Spleen (tissue), 13 donors: ENCODE measurements at places on chromosomes 2 and 18. TPM values are rescaled to one million over a fixed set of nuclear protein-coding genes. Genes with fewer than 3 reads are reported as not detected.

GRCh38 chr18:28109781-28110560 is 67.0 kb downstream of the CDH2 start:
- DNase-seq = no peak

The GDF7 gene
- total RNA-seq = 3.7 TPM

GRCh38 chr2:175206866-175207265 is 25.4 kb upstream of the ATP5MC3 start:
- no peak for DNase-seq

GRCh38 chr2:179263446-179264367 is 925 bp downstream of the SESTD1 start:
- DNase-seq = peak; percentile 89

The MBD1 gene
- 88.6 TPM for total RNA-seq

The TRIM43 gene
- not detected for total RNA-seq

The SCN3A gene
- total RNA-seq = 3.5 TPM

The KANSL1L gene
- 15.4 TPM for total RNA-seq

The ESPNL gene
- total RNA-seq = 1.5 TPM

The FBLN7 gene
- total RNA-seq = 6.8 TPM

DNA sequence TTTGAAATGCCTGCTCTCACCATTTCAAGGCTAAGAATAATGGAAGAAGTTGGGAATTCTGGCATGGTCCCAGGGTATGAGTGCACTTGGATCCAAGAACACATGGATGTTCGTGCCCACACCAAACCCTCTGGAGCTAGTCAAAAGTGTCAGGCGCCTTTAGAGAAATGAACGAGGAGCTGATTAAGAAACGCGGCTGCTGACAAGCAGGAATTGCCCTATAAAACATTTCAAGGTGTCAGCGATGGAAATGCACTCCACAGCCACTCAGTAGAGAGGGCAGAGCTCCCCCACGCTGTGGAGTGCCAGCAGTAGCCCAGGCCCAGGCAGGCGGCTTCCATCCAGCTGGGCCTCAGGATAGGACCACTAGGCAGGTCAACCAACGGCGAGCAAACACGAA is 213.7 kb downstream of the TTC32 start:
- no peak for DNase-seq

The TAF4B gene
- total RNA-seq = 23.8 TPM

DNA sequence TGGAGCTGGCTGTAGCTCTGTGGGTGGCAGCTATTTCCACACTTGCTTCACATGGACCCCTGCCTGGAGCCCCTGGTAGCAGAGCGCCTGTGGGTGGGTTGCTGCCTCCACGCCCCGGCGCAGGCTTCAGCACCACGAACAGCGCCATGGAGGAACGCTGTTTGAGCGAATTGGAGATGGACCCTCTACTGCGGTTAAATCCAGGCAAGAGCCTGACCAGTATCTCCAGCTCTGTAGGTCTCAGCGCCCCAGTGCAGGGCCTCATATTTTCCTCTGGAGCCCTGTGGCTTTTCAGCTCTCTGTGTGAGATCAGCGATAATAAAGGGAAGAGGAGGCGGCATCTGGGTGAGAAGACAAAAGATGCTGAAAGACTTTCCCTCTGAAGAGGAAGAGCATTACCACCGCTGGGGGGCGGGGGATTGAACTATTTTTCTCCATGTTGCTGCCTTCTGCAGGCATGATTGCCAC is 12.0 kb downstream of the ONECUT2 start:
- DNase-seq = no peak

- DNase-seq = no peak
Measured at GRCh38 chr2:53209679-53210458, 557.7 kb upstream of the CHAC2 start.

- DNase-seq = peak; percentile 73
Measured at GRCh38 chr2:219627103-219628100, at the start of gene SLC4A3. Gene SLC4A3 (plus strand): TSS chr2:219627630. CDS start chr2:219627993, 363 bp downstream.

The CYP20A1 gene
- 32.2 TPM for total RNA-seq

GRCh38 chr2:120734930-120735651 is 577 bp upstream of the GLI2 start:
- DNase-seq = peak; percentile 59

GRCh38 chr2:11833601-11834000 is 87.2 kb downstream of the LPIN1 start:
- no peak for DNase-seq

- DNase-seq = no peak
Measured at GRCh38 chr18:60134806-60135205, 235.0 kb downstream of the PMAIP1 start.

The LYG2 gene
- not detected for total RNA-seq

The CPO gene
- not detected for total RNA-seq

DNA sequence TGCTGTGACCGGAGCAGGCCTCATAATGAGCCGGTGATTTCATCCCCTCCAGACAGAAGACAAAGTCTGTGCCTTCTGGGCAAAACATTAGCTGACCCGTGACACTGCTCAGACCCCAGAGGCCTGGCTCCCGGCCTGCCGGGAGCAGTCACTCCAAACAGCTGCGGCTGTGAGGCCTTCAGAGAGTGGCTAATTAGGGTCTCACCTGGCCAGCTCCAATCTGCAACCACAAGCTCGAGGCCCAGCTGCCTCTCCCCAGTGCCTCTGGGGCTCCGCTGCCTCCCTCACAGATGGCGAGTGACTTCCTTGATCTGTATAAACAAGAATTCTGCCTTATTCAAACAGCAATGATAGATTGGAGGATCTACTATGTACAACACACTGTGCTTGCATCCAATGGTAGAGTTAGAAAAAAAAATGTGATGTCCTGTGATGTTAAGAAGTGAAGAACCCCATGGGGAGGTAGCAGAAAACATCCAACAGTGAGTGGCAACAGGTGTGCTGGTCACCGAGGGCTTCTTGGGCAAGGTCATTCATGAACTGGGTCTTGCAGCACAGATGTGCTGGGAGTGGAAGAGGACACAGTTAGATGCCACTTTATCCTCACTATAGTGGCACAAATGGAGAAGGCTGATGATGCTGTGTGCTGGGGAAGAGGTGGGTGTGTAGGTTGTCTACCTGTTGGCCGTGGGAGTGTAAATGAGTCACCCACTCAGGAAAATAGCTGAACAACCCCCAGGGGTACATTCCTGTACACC is 98.2 kb upstream of the ASAP2 start:
- DNase-seq = no peak

GRCh38 chr2:109597283-109597682 is 16.5 kb downstream of the SEPTIN10 start:
- DNase-seq = no peak

DNA sequence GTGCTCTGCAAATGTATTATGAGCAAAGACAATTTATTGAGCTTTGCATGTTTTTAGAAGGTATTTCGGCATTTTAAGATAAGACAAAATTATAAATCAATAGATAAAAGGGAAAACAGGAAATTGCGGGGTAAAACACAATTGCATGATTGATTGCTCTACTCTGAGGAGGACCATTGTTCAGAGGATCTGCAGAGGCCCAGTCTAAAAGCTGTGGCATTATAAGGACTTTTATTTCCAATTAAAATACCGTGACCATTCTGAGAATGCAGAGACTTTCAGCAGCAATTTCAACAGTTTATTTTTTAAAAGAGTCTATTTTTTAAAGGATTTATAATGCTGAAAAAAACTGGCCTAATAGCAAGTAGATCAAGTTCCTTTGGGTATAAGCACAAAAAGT is 62.0 kb downstream of the TPGS2 start:
- DNase-seq = no peak

DNA sequence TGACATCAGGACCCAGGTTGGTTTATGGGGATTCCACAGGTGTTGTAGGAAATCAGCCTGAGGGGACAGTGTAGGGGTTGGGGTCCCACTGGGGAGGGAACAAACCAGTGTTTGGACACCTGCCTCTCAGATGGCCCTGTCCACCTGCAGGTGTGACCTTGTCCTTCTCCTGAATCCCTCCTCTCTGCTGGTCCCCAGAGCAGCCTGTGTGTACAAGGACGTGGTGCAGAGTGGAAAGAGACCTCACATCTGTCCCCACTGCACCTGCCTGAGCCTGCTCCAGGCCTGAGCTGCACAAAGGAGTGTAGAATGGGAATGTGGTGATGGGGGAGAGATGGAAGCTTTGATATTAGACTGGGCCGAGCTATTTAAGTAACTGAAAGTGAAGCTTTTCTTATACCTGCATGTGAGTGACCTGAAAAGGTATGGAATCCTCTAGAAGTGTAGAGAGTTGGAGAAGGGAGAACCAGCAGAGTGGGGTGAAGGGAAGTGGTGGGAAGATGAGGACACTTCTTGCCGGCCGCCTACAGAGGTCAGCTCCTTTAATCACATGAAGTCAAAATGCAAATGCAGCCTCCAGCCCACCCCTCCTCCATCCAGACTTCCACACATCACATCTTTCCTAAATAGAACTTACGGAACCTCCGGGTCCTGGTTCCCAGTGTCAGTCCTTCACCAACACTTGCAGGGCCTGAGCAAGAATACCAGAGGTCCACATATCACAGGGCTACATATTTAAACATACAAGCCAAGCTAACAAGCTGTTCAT is 89.3 kb upstream of the SMAD2 start:
- DNase-seq = no peak

DNA sequence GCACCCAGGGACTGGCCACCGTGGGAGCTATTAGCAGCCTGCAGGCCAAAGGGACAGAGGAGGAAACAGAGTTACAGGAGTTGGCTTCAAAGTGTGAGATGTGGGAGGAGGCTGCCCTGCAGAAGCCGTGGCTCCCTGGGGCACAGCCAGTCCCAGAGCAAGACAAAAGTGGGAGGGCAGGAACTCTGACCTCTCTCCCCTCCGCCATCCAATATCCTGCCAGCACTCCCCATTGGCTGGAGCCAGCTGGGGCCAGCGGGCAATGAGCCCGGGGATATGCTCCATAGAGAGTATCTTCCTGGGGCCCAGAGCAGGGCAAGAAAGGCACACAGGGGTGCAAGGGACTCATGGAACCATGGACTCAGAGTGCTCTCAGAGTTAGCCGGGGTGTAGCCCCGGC is 143.1 kb downstream of the INHBB start:
- peak; percentile 37 for DNase-seq

DNA sequence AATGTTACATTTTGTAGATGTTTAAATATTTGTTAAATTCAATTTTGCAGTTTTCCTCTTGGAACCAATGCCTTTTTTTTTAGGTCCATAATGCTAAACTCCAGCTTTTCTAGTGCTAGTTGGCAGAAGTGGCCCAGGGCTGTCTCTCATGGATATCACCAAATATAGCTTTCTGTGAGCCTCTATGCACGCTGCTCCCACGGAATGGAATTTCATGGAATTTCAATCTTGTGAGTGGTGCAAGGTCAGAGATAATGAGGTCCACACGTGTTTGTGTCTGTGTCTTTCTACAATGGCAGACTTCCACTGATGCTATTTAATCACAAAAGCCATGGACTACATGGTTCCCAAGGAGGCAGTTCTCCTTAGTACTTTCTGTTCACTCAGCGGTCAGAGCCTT is 191.5 kb upstream of the PARD3B start:
- no peak for DNase-seq

GRCh38 chr2:141063406-141063805 is 1067.4 kb downstream of the LRP1B start:
- no peak for DNase-seq

DNA sequence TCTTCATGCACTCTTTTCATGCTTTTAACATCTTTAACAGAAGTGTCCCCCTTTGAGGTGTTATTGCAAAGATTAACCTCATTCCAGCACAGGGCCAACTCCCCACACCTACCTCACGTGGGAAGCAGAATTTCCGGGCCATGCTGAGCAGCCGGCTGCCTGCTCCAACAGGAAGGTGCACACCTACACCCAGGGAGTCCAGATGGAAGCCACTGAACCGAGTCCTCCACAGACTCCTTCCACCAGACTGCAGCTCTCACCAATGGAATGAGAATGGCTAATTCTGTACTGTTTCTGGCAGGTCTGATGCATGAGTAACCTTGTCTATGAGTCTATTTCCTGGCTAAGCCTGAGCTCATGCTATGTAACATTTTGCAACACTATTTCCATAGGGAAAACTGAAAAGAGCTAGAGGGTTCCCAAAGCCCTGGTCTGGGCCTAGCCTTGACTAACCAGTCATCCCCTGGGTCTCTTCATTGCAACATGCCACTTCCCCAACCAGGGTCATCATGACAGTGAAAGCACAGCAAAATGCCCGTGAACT is 11.0 kb downstream of the ERFE start:
- DNase-seq = no peak

DNA sequence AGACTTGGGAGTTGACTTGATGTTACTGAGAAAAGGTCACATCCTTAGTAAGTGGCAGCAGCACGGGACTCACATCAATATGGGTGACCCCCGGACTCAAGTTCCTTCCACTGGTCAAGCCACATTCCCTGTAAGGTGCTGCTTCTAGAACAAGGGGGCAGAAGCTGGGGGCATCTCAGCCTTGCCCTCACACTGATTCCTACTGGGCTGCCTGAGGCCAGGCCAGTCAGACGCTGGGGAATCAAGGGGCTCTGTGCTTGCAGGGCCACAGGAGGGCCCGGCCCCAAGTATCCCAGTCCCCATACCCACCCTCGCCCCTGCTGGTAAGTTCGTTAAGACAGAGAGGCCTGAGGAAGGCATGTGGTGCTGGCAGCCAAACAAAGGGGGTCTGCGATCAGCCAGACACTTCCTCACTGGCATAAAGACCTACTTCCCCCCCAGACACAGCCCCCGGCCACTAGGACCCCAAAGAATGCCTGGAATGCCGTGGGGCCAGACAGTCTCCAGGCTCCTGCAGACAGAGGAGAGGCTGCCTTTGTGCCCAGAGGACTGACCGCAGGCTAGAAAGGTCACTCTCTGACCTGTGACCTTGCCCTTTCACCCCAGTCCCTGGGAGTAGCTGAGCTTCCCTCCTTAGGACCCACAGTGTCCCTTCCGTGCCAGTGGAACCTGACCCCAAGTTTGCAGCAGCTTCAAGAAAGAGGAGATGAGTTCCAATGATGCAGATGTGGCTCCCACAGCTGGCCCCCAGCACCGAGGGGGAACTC is 83.6 kb downstream of the HS1BP3 start:
- no peak for DNase-seq

The TCF7L1 gene
- 9.8 TPM for total RNA-seq

DNA sequence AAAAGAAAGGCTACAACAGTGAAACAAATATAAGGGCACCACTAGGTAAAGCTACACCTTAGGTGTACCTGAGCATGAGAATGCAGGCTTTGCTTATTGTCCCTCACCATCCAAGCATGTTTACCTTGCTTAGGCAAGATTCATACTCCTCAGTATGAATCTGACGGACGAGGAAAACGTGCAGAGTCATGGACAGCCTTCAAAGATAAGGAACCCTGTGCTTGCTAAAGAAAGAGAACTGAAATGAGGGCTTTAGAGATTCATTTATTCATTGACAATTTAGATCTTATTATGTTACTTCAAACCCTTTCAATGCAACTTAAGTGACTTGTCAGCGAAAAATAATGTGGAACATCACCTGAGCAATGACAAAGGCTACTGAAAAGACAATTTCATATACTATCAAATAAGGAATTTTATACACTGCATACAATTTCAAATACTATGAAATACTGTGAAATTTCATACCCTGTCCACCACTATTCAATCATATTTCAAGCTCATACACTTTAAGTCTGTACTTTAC is 21.7 kb downstream of the CLASP1 start:
- DNase-seq = no peak

GRCh38 chr2:233798335-233799086 is 20.4 kb downstream of the MROH2A start:
- peak; percentile 51 for DNase-seq
